ENCODE measurements at places on chromosomes 4 and X. TPM values are rescaled to one million over a fixed set of nuclear protein-coding genes. Genes with fewer than 3 reads are reported as not detected.
A peak's percentile ranks its signal among the peaks of the same experiment; 100 is the strongest.

The BEX5 gene
- total RNA-seq, result not detected

DNA sequence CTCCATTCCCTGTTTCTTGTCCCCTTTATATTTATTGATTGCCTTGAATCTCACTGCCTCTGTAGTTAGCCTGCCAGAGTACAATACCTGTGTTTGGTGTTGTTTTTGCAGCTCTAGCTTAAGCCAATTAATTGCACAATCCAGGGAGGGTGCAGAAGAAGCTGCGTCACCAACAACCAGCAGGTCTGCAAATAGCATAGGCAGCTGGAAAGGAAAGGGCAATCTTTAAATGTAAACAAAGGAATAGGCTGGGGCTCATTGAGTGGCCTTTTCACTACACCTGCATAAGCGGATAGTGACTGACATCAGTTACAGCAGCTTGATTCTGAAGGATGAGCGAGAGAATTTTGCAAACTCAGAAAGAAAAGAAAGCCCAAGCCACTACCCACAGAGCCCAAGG is 106.8 kb upstream of the RAI2 start:
- DNase-seq, result no peak

DNA sequence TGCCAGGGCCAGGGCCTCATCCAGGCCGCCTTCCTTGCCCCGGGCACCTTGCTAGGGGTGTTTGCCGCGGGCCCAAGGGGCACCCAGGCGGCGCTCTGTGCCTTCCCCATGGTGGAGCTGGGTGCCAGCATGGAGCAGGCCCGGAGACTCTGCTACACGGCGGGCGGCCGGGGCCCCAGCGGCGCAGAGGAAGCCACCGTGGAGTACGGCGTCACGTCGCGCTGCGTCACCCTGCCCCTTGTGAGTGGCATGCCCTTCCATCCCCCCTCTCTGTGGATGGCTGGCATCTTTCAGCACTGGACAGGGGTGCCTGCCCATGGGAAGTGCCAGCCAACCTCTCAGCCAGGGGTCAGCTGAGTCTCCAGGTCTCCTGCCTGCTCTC is 3.6 kb downstream of the PLXNB3 start:
- DNase-seq, result no peak

DNA sequence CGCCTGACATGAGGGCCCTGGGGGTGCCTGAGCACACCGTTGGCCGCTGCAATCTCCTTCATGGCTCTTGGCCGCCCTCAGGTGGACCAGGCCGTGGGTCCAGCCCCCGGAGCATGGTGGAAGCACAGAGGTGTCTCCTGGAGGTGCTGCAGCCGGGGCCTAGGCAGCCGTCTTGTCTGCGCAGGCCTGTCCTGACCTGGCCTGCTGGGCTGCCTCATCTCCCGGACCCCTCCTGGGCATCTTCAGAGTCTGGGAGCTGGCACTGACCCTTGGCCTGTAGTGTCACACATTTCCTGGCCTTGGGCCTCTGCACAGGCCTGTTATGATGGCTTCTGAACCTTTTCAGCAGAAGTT is 20.9 kb downstream of the UVSSA start:
- peak; percentile 71 for DNase-seq

- DNase-seq, result no peak
Measured at GRCh38 chr4:180169394-180169793, 2073.8 kb upstream of the TENM3 start.

The RS1 gene
- not detected for total RNA-seq

DNA sequence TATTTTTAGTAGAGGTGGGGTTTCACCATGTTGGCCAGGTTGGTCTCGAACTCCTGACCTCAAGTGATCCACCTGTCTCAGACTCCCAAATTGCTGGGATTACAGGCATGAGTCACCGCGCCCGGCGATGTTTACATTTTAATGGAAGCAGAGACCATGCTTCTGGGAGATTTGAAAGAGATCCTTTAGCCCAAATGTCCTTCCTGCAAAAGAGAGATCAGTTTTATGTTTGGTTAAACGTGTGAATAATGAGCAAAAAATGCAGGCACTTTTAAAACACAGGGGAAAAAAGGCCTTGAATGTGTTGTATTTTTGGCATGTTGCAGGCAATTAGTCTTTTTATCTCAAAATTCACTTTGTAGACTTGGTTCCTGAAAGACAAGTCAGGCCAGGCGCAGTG is 95.8 kb upstream of the ELOVL6 start:
- no peak for DNase-seq

The SLC38A5 gene
- total RNA-seq, result 2.2 TPM

- no peak for DNase-seq
Measured at GRCh38 chr4:180219080-180219479, 2024.1 kb upstream of the TENM3 start.

The USP17L5 gene
- total RNA-seq, result not detected

DNA sequence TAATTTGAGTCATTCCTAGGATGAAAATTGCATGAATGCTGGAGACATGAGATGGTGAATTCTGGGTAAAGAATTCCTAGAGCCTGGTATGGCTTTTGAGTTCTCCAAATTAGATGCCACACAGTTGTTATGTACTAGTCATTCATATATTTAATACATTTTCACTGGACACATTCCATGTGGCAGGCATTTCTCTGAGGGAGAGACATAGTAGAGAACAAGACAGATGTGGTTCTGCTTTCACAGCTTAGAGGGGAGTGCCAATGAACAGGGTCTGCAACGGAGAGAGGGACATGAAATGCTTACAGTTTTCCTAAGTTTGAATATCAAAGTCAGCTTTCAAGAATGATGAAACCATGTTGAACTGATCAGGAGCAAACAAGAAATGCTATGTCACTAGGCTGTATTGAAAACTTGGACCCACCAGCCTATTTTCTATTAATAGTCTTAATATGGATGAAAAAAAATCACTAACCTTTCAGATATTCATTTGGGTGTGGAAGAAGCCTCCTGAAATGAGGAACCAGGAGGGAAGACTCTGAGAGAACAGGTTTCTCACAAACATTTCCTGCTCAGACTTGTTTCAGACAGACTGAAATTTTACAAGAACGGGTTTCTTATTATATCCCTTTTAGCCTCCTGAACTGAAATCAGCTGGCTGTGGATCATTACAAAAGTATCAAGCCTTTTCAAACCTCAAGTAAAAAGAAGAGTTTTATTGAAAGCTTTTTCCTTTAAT is 276.0 kb upstream of the TET2 start:
- no peak for DNase-seq
